ENCODE measurements at places on chromosomes 2 and 18. TPM values are rescaled to one million over a fixed set of nuclear protein-coding genes. Genes with fewer than 3 reads are reported as not detected.

GRCh38 chr18:30485078-30485477, 557.5 kb downstream of the DSC3 start:
- no peak overlapping the region for H3K4me3 ChIP-seq
- H3K4me1 ChIP-seq, result no peaks in the 10 kb centered on the region
- DNase-seq, result no peak
- no peak overlapping the region for H3K27ac ChIP-seq
- H3K36me3 ChIP-seq, result no peaks in the 10 kb centered on the region
- H3K27me3 ChIP-seq, result no peaks in the 10 kb centered on the region

The MGAT4A gene
- 204 TPM for total RNA-seq

The RNF125 gene
- 107 TPM for total RNA-seq

- DNase-seq, result no peak
- H3K27me3 ChIP-seq, result no peaks in the 10 kb centered on the region
- no peaks in the 10 kb centered on the region for H3K36me3 ChIP-seq
- H3K27ac ChIP-seq, result no peak overlapping the region
- no peaks in the 10 kb centered on the region for H3K4me1 ChIP-seq
Observed at GRCh38 chr18:79658366-79658765, 21.2 kb upstream of the CTDP1 start.

DNA sequence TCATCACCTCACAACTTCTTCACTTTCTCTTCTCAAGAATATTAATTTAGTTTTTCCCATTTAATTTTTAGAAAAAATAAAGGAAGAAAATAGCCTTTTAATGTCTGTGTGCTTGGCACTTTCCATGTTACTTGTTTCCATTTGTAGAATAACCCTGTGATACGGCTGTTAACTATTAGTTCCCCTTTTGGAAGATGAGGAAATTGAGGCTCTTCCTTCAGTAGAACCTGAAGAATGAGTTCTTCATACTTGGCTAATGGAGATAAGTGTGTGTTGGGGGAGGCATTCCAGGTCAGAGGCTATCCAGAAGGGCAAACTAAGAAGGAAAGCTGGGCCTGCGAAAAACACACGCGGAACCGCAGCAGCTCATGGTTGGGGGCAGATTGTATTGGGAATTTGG, 38.3 kb downstream of the ZNF532 start:
- H3K27ac ChIP-seq, result no peak overlapping the region
- H3K36me3 ChIP-seq, result no peaks in the 10 kb centered on the region
- no peaks in the 10 kb centered on the region for H3K27me3 ChIP-seq
- H3K4me1 ChIP-seq, result no peaks in the 10 kb centered on the region
- no peak for DNase-seq

The EVX2 gene
- not detected for total RNA-seq

DNA sequence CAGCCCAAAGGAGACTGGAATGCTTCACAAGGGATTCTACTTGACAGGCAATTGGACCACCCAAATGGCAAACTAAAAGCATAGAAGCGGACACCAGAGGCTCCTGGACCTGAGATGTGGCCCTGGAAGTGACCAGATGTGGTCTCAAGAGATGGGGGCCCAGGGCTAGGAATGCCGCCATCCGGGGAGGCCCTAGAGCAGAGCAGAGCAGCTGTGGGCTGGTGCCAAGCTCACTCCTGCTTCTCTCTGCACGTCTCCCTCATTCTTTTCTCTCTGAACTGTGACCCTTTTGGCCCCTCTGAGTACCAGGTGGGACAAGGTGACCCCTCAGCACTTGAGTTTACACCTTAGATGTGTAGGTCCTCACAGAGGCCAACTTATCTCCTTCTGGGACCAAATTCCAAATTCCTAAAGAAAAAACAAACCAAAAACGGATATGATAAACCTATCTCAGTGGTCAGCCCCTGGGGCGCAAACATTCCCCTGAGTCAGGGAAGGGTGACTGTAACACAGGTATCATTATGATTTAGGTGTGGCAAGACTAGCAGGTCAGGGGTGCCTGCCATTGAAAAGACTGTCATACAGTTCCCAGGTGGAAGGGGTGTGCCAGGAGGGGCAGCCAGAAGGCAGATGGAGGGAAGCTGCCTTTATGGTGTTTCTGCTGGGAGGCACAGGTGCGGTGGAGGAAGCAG, 6.5 kb upstream of the IL1R2 start:
- H3K27me3 ChIP-seq, result no peaks in the 10 kb centered on the region
- no peak for DNase-seq
- no peaks in the 10 kb centered on the region for H3K36me3 ChIP-seq
- peaks cover 9% of the 10 kb centered on the region for H3K4me1 ChIP-seq
- no peak overlapping the region for H3K27ac ChIP-seq
- no peak overlapping the region for H3K4me3 ChIP-seq

DNA sequence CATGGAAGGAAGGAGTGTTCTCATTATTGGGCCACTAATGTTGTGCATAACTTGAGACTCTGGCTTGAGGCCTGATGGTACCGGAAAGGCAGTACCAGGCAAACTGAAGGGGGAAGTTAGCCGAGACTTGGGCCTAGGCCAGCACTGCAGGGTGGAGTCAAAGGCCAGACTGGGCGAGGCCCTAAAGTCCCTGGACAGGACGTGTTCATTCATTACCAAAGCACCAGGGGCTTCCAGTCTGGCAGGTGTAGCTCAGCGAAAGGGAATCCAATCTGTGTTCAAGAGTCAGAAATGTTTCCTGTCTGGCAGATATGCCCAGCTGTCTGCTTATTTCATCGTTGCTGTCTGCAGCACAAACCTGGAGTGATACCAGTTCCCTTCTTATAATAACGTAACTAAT, 4.7 kb upstream of the ITSN2 start:
- H3K36me3 ChIP-seq, result no peaks in the 10 kb centered on the region
- peaks cover 8% of the 10 kb centered on the region for H3K4me1 ChIP-seq
- no peaks in the 10 kb centered on the region for H3K27me3 ChIP-seq
- H3K27ac ChIP-seq, result no peak overlapping the region

The CHRNG gene
- total RNA-seq, result not detected

DNA sequence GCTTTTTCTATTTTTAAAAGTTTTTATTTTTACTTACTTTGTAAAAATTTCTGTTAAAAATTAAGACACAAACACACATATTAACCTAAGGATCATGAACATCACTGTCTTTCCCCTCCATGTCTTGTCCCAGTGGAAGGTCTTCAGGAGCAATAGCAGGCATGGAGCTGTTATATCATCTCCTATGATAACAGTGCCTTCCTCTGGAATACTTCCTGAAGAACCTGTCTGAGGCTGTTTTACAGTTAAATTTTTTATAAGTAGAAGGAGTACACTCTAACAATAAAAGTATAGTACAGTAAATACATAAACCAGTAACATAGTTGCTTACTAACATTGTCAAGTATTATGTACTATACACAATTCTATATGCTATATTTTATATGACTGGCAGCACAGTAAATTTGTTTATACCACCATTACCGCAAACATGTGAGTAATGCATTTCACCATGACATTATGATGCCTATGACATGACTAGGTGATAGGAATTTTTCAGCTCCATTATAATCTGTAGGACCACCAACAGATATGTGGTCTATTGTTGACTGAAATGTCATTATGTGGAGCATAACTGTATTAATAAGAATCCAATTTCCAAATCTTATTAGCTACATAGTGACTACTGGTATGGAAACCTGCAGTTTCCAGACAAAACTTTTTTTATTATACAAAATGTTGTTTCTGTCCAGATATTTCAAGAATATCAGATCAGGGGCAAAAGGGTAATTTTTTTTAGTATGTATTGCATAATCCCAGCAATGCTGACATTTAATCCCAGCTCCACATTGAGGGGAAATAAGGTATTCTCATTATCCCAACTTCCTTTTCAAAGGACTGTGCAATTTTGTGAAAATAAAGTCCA, 337.2 kb upstream of the SLC39A10 start:
- no peaks in the 10 kb centered on the region for H3K27me3 ChIP-seq
- no peak for DNase-seq
- H3K4me1 ChIP-seq, result no peaks in the 10 kb centered on the region
- H3K27ac ChIP-seq, result no peak overlapping the region
- no peak overlapping the region for H3K4me3 ChIP-seq

DNA sequence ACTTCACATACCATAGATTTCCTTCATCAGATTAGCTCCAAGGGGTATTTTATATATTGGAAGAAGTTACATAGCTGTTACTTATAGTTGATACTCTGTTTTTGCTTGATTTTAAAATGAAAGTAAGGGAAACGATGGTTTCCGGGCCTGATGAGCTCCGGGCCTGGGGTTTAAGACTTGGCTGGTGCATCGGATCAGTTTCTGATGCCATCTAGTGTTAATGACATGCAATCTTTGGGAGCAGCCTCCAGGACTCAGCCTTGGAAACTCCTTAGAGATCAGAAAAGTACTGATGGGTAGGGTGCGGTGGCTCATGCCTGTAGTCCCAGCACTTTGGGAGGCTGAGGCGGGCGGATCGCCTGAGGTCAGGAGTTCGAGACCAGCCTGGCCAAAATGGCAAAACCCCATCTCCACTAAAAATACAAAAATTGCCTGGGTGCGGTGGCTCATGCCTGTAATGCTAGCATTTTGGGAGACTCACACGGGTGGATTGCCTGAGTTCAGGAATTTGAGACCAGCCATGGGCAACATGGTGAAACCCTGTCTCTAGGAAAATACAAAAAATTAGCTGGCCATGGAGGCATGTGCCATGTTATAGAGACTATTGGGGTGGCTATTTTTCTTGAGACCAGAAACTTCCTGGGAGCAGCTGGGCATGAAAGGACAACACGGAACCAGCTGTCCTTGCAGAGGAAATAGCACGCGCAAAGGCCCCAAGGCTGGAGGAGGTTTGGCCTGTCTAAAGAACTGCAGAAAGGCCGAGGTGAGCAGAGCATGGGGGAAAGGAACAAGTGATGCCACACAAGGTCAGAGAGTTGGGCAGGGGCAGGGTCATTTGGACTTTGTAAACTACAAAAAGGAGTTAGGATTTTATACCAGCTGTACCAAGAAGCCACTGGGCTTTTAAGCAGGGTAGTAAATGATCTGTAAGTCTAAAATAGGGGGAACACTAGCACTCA, 46.9 kb upstream of the CNOT11 start:
- peak overlapping the region; percentile 24 for H3K27ac ChIP-seq
- H3K4me1 ChIP-seq, result peaks cover 10% of the 10 kb centered on the region
- no peaks in the 10 kb centered on the region for H3K27me3 ChIP-seq
- no peak overlapping the region for H3K4me3 ChIP-seq

The USP40 gene
- total RNA-seq, result 7.2 TPM

- H3K36me3 ChIP-seq, result no peaks in the 10 kb centered on the region
- DNase-seq, result no peak
- no peak overlapping the region for H3K4me3 ChIP-seq
- H3K4me1 ChIP-seq, result no peaks in the 10 kb centered on the region
- no peak overlapping the region for H3K27ac ChIP-seq
Observed at GRCh38 chr2:138061961-138062360, 97.7 kb downstream of the HNMT start.

The LRP1B gene
- not detected for total RNA-seq

- peak; percentile 82 for DNase-seq
- H3K27ac ChIP-seq, result no peak overlapping the region
- no peaks in the 10 kb centered on the region for H3K36me3 ChIP-seq
Observed at GRCh38 chr2:112690853-112691401, 29.9 kb upstream of the NT5DC4 start.

- H3K27ac ChIP-seq, result no peak overlapping the region
- H3K36me3 ChIP-seq, result peaks cover 6% of the 10 kb centered on the region
- H3K27me3 ChIP-seq, result no peaks in the 10 kb centered on the region
- no peak overlapping the region for H3K4me3 ChIP-seq
- DNase-seq, result no peak
Observed at GRCh38 chr2:31248139-31248538, 14.2 kb downstream of the EHD3 start.

DNA sequence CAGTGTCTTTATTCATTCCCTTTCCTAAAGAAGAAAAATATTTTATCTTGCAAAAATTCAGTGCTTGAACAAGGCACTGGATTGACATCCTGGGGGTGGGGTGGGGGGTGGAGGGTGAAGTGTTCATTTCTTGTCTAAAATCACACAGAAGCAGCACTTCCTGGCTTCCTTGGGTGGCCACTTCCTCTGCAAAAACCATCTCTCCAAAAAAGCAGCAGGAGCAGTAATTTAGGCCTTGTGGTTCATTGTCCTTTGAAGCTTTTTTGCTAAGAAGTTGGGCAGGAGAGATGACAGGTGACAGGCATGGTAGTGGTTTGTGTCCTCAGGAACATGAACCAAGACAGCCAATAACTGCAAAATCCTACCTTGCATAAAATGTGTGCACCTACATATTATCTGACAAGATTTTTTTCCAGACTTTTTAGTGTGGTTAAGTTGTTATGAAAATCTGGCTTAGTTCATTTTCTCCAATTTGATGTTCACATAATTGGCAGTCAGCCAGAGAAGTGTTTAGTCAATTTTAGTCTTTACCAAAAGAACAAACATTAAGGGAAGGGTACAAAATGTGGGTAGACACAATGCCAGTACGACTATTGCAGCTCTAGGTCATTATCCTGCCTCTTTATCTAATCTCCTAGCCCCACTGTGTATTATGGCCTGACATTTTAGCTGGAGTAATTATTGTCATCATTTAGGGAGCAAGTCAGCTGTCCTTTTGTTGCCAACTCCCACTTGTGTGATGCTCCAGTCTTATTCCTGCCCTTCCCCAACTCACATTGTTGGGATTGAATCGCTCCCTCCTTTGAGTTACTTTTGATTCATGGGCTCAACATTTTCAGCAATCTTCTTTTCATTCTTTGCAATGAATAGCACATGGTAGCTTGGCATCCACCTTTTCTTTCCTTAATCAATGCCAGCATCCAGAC, 177.2 kb downstream of the MYO3B start:
- H3K27ac ChIP-seq, result no peak overlapping the region
- H3K4me3 ChIP-seq, result no peak overlapping the region
- H3K4me1 ChIP-seq, result peaks cover 11% of the 10 kb centered on the region
- H3K36me3 ChIP-seq, result no peaks in the 10 kb centered on the region

GRCh38 chr2:206526416-206526815, 83.1 kb downstream of the ADAM23 start:
- no peak for DNase-seq
- no peak overlapping the region for H3K4me3 ChIP-seq
- no peak overlapping the region for H3K27ac ChIP-seq
- no peaks in the 10 kb centered on the region for H3K27me3 ChIP-seq

DNA sequence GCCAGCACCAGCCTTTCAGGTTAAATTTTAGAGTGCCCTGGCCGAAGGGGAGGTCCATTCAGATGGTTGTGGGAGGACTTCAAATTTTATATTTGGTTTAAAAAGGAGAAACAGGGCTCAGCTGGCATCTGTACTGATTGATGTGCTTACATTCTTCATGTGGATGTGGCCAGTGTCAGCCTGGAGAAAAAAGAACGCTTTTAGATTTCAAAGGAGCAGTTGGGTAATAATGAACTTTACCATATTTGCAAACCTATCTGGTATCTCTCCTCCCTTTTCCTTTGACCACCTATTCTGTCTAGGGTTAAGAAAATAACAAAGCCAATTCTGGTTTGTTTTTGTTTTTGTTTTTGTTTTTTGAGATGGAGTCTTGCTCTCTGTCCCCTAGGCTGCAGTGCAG, 21.3 kb downstream of the RAB12 start:
- no peak overlapping the region for H3K27ac ChIP-seq
- no peak overlapping the region for H3K4me3 ChIP-seq
- H3K36me3 ChIP-seq, result peaks cover 65% of the 10 kb centered on the region
- no peaks in the 10 kb centered on the region for H3K4me1 ChIP-seq
- H3K27me3 ChIP-seq, result no peaks in the 10 kb centered on the region

- no peak for DNase-seq
- H3K27ac ChIP-seq, result no peak overlapping the region
- H3K27me3 ChIP-seq, result no peaks in the 10 kb centered on the region
- no peaks in the 10 kb centered on the region for H3K36me3 ChIP-seq
- no peaks in the 10 kb centered on the region for H3K4me1 ChIP-seq
Observed at GRCh38 chr2:227450926-227451654, 20.9 kb upstream of the AGFG1 start.

The ARHGAP15 gene
- total RNA-seq, result 165 TPM
